ENCODE measurements at places on chromosomes 4 and X.

DNA sequence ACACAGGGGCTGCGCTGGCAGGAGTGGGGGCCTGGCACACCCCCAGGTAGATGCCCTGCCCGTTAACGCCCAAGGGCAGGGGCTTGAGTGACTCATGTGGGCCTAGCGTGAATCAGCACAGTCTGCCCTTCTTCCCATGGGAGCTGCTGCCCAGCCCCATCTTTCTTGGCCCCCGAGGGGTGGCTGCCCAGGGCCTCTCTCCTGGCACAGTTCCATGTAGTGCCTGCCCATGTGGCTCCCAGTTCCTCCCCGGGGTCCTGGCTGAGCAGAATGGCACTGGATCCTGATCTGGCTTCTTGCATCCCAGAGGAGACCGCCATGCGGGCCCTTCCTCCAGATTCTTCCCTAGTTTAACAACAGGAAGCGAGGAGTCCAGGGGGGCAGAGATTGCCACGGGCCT, 2.1 kb upstream of the AVPR2 start:
- no peak for DNase-seq

- no peak for DNase-seq
These were observed 66.8 kb downstream of the AFF2 start for GRCh38 chrX:148567229-148567628.

DNA sequence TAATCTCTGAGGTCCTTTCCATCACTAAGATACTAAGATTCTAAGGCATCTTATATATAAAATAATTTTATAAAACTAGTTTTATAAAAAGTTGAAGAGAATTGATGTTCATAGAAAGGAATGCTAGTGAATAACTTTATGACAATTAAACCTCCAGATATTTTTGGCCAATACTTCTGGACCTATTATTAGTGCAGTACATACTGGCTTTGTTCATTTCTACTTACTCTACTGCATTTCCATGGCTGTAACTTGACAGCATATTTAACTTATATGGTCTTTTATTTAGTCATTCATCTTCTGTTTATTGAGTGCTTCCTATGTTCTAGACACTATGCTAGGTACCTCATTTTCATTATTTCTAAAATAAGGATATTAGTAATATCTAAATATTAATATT, 6.8 kb upstream of the USP53 start:
- no peak for DNase-seq

DNA sequence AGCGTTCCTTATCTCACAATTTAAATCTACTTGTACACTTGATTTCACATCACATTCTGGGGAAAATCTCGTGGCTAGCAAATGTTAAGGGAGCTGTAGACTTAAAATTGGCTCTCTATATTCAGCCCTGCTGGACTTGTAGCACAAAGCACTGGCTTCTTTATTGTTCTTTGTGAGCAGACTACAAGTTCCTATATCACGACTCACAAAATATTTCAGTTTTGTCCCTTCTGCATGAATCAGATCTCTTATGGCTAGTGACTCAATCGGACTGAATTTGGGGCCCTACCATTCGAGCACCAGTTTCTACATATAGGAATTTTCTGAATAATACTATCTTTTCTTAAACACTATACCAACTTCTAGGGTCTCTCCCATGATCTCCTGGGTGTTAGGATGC, 390.1 kb downstream of the ADAM29 start:
- DNase-seq: no peak

GRCh38 chr4:72320223-72320948, 248.6 kb downstream of the ADAMTS3 start:
- DNase-seq: no peak

DNA sequence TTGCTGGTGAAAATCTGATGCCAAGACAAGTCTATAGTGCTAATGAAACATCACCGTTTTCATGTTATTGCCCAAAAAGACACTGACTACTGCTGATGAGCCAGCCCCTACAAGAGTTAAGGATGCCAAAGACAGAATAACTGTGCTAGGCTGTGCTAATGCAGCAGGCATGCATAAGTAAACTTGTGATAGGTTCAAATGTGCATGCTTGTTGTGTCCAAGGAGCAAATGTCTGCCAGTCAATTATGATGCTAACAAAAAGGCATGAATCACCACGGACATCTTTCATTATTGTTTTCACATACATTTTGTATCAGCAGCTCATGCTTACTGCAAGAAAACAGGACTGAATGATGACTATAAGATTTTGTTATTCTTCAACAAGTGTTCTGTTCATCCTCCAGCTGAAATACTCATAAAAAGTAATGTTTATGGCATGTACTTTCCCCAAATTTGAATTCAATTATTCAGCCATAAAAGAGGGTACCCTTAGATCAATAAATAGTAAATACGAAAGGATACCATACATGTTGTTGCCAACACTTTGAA, 306.9 kb upstream of the ARSJ start:
- DNase-seq: no peak

GRCh38 chrX:38651625-38652601, 90.6 kb downstream of the TSPAN7 start:
- no peak for DNase-seq

DNA sequence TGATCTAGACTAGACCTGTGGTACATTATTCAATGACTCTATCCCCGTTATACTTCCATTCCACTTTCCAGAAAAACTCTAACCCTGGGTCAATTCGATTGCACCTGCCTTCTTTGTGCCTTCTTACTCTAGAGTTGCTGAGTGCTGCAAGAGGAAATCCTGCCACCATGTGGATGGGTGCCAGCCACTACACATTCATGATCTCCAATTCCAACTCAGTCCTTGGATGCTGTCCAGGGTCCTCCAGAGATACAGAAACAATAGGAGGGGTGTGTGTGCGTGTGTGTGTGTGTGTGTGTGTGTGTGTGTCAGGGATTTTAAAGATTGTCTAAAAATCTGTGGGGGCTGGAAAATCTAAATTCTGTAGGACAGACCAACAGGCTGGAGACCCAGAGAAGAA, 42.9 kb upstream of the INTS6L start:
- DNase-seq: peak; percentile 58

DNA sequence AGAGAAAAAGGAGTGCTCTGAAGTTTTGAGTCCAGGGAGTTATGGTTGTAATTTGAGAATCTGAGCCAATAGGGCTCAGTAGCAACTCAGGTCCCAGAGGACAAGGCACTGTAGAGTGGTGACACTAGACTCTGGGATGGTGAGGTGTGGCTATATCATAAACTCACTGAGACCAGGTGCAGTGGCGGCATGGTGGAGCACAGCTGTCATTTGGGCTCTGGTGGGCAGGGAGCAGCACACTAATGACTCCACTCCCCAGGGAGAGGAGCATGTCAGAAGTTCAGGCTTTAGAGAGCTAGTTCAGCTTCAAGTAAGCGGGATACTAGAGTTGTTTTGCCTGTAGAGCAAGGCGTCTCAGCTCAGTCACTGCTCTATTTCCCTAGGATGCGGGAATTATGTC, 165.4 kb upstream of the USP38 start:
- no peak for DNase-seq

DNA sequence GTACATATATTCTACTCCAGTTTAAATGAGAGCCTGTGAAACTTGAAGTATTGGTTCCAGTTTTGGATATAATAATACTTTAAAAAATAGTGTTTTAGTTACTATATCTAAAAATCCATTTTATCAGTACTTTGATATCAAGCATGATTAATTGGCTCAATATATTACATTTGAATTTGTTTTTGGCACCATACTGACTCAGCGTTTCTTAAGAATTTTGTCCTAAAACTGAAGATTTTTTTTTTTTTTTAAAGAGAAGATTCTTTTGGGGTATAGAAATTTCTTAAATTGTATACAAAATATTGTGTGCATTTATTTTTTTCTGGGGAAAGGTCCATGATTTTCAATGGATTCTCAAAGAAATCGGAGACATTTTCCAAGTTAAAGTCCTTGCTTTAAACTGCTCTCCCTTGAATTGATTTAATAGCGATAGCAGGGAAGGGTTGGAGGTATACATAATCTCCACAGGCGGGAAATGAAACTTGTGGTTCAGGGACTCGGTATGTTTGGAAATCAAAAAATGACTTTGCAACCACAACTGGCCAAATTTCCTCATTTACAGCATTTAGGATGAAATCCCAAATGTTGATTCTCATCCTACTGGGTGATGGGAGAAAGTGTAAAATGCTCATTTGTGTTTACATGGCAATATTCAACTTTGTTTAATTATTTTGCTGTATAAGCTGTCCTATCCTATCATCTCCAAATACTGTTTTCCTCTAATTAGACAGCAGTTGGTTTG, 62.3 kb downstream of the TMA16 start:
- DNase-seq: no peak

DNA sequence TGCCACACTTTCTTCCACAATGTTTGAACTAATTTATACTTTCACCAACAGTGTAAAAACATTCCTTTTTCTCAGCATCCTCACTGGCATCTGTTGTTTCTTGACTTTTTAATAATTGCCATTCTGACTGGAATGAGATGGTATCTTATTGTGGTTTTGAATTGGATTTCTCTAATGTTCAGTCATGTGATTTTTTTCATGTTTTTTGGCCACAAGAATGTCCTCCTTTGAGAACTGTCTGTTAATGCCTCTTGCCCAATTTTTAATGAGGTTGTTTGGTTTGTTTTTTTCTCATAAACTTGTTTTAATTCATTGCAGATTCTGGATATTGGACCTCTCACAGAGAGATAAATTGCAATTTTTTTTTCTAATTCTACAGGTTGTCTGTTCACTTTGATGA, 1195.2 kb downstream of the TECRL start:
- no peak for DNase-seq
